ENCODE measurements at places on chromosomes 6 and 20. TPM values are rescaled to one million over a fixed set of nuclear protein-coding genes. Genes with fewer than 3 reads are reported as not detected.
A peak's percentile ranks its signal among the peaks of the same experiment; 100 is the strongest.

PNPLA1 gene
- total RNA-seq, result not detected

TSBP1 gene
- total RNA-seq, result not detected

TPX2 gene
- total RNA-seq, result 7.2 TPM

APCDD1L gene
- total RNA-seq, result 5.7 TPM

BLCAP gene
- total RNA-seq, result 43.4 TPM

THBS2 gene
- 6.5 TPM for total RNA-seq

ECHDC1 gene
- 94.8 TPM for total RNA-seq

ADTRP gene
- 7.1 TPM for total RNA-seq

NEURL2 gene
- 3.0 TPM for total RNA-seq

IMPG1 gene
- total RNA-seq, result 0.30 TPM

CYP39A1 gene
- total RNA-seq, result 5.2 TPM

DNA sequence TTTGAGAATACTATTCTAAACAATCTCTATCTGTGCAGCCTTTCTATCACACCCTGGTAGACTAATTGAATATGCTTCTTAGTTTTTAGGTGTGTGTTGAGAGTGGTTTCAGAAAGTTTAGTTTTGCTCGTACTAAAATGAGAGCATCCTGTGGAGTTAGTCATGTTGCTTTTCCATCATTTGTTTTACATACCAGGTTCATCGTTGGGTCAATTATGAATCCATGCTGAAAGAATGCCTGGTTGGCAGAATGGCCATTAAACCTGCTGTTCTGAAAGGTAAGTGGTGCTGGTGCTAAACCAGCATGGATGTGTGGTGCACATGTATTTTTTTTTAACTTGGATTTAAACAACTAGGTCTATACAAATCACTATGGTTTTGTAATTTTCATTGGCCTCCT, 49.3 kb downstream of the CYB5R4 start:
- DNase-seq, result peak; percentile 1

GRCh38 chr6:106468935-106469334, 108.4 kb downstream of the CRYBG1 start:
- no peak for DNase-seq

DNA sequence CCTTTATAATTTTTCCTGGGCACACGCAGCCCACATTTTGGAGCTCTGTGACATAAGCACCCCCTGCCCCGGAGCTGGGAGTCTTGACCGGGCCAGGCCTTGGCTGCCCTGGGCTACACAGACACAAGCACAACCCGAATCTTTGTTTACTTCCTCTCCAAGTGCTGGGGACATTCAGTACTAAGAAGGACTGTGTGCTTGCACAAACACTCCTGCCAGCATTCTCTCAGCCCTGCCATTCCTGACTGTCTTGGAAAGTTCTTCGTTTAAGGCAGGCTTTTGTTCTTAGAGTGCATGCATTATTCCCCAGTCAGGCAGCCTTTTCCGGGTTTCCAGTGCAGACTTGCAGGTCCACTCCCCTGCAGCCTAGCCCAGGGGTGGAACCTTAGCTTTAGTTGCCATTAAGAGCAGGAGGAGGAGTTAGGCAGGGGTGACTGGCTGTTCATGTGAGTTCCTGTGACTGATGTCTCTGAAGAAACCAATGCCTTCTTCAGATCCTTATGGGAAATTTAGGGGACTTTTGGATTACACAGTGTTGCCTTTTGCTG, 28.6 kb downstream of the FOXO3 start:
- peak; percentile 95 for DNase-seq

DNA sequence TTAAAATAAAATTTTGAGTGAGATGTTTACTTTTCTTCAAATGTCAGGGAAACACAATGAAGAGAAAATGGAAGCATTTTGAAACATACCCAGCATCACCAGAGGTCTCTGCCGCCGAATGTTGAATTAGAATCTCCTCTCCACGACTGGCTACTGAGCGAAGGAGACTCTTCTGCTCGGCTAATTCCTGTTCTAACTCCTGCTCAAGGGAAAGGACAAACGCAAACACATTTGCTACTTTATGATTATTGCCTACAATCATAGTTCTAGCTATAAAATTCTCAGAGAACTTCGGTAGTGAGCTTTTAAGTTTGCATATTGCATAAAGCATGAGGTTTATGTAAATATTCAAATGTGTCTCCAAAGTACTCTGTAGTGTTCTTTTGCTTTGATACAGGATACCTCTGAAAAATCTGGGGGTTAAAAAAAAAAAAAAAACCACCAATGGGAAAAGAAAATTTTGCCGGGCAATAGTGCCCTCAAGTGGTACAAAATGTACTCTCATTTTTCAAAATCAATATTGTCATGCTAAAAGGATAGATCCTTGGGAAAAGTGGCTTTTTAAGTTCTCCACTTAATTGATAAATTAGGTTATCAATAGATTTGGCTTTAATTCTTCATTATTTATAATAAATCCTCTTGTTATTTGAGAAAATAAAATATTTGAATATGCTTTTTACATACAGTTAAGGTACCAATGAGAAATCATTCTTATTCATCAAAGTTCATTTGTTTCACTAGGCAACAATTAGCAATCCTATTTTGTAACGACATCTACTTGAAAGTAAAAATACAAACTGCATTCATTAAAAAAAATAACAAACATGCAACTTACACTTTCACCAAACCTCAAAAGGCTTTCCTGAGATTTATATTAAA, 369.0 kb downstream of the SYNE1 start:
- peak; percentile 10 for DNase-seq

- no peak for DNase-seq
Measured at GRCh38 chr6:54031169-54031568, 80.1 kb upstream of the MLIP start.

DNA sequence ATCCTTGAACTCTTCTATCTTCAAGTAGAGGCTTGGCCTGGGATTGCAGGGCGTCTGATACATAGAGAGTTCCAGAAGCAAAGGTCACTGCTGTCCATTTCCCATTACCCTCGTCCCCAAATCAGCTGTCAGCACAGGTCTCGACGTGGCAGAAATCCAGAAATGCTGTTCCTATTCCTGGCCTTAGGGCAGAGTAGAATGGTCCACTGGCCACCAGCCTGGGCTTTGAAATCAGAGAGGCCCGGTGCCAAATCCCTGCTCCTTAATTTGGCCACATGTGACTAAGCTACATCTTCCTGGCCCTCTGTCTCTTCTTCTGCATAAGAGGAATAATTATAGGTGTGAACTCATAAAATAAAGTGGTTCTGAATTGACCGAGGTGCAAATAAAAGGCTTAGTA, 40.9 kb upstream of the FAM83D start:
- no peak for DNase-seq

- no peak for DNase-seq
Measured at GRCh38 chr20:42024653-42025052, 406.5 kb upstream of the CHD6 start.

DNA sequence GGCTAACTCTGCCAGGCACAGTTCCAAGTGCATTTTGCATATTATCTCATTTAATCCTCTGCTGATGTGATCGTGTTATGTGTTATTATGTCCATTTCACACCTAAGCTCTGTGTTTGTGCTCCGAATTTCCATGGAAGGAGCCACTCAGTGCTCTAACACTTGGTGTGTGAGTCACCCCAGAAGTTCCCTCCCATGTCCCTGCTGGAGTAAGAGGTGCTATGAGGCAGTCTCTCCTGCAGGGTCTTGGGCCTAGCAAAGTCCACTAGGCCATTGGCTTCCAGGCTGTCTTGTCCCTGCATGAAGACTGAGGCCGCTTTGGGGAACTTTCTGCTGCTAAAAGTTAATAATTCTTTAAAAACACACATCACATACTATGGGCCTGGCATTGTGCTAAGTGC, 405.9 kb upstream of the SULF2 start:
- DNase-seq, result peak; percentile 56

DNA sequence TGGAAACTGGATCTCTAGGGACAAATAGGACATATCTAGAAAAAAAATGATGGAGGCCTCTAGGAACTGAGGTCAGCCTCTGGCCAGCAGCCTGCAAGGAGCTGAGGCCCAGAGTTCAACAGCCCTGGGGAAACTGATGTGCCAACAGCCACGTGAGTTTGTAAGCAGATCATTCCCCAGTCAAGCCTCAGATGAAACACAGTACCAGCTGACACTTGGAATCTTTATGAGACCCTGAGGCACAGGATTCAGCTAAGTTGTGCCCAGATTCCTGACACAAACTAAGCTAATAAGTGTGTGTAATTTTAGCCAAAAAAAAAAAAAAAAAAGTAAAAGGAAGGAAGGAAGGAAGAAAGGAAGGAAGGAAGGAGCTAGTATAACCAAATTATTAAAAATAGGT, 1059.8 kb upstream of the MAP3K7 start:
- DNase-seq, result no peak

GRCh38 chr6:114194362-114195026, 148.3 kb downstream of the HS3ST5 start:
- no peak for DNase-seq

GRCh38 chr6:32933661-32934085, 7.2 kb downstream of the HLA-DMB start:
- peak; percentile 64 for DNase-seq

- no peak for DNase-seq
Measured at GRCh38 chr6:25239059-25239458, 40.1 kb upstream of the CARMIL1 start.

GRCh38 chr6:41228096-41228495, at the start of gene TREML4:
Gene TREML4 (plus strand): TSS chr6:41228349. CDS start chr6:41228428, 79 bp downstream.
- DNase-seq, result no peak

Data from renal cortical epithelial cell (primary cell).